ENCODE measurements at places on chromosomes 11 and 22. TPM values are rescaled to one million over a fixed set of nuclear protein-coding genes. Genes with fewer than 3 reads are reported as not detected.

The MMP8 gene
- not detected for total RNA-seq

The SCARF2 gene
- 1.8 TPM for total RNA-seq

GRCh38 chr11:68584991-68585524, 99.3 kb upstream of the GAL start:
- H3K4me1 ChIP-seq = no peaks in the 10 kb centered on the region
- DNase-seq = no peak
- H3K27me3 ChIP-seq = no peaks in the 10 kb centered on the region
- peaks cover 65% of the 10 kb centered on the region for H3K36me3 ChIP-seq
- no peak overlapping the region for H3K4me3 ChIP-seq
- H3K27ac ChIP-seq = no peak overlapping the region

The PHOX2A gene
- not detected for total RNA-seq

DNA sequence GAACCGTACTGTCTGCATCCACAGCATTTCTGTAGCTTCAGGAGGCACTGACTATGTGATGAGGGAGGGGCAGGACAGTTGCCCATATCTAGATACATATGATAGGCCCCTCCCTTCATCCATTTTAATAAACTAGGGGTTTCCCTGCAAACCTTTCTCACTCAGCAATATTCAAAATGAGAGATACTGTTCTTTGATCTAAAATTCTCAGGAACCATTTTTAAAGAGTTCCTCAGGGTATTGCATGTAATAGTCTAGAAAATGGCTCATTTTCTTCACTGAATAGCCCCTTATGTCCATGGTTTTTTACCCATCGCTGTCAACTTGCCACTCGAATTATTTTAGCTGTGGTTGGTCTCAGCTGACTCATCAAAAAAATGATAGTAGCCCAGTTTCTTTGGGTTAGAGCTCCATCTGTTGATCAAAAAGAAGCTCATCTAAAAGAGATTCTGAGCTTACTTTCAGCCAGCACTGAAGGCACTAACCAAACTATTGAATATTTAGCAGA, 37.0 kb upstream of the DNAJB7 start:
- H3K27me3 ChIP-seq = no peaks in the 10 kb centered on the region
- H3K4me1 ChIP-seq = no peaks in the 10 kb centered on the region
- H3K36me3 ChIP-seq = peaks cover 4% of the 10 kb centered on the region
- peak; percentile 69 for DNase-seq
- H3K27ac ChIP-seq = no peak overlapping the region

The TXN2 gene
- total RNA-seq = 41.5 TPM

The OR6X1 gene
- not detected for total RNA-seq

The HBD gene
- not detected for total RNA-seq

DNA sequence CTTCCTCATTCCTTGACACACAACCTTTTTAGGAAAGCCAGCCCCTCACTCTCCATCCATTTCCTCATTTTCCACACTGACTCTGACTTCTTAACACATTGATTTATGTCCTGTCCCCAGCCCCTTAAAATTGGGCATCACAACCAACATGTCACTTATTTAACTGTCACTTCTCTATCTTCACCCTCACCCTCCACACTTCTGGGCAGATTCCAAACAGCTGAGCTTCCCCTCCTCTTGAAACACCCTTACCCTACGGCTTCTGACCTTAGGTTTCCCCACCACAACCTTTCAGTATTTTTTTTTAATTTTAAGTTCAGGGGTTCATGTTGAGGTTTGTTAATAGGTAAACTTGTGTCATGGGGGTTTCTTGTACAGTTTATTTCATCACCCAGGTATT, 696.3 kb downstream of the DLG2 start:
- H3K4me3 ChIP-seq = no peak overlapping the region
- no peak for DNase-seq
- no peaks in the 10 kb centered on the region for H3K4me1 ChIP-seq
- no peaks in the 10 kb centered on the region for H3K27me3 ChIP-seq
- H3K36me3 ChIP-seq = no peaks in the 10 kb centered on the region
- no peak overlapping the region for H3K27ac ChIP-seq

The OR2D2 gene
- not detected for total RNA-seq

DNA sequence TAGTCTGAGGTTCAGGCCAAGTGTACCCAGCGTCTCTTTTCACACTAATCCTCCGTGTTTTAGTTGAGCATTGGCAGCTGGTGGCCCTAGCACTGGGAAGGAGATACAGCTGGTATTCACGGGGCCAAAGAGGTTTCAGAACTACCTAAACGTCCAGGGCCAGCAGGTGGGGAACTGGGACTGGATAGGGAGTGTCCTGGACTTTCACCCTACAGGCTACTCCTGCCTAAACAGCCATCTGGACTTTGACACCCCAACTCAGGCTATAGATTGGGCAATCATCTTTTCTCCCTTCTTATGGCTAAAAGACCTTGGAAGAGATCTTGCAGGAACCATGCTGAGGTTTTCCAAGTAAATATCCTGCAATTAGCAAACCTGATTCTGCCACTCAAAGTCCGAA, 2.8 kb downstream of the SPON1 start:
- H3K27me3 ChIP-seq = peaks cover 31% of the 10 kb centered on the region
- no peak overlapping the region for H3K27ac ChIP-seq
- DNase-seq = no peak
- no peak overlapping the region for H3K4me3 ChIP-seq
- peaks cover 17% of the 10 kb centered on the region for H3K4me1 ChIP-seq

The TBX10 gene
- total RNA-seq = not detected

The TEX12 gene
- total RNA-seq = 0.45 TPM

- no peak for DNase-seq
- no peaks in the 10 kb centered on the region for H3K36me3 ChIP-seq
- no peaks in the 10 kb centered on the region for H3K27me3 ChIP-seq
- H3K4me1 ChIP-seq = no peaks in the 10 kb centered on the region
- H3K27ac ChIP-seq = no peak overlapping the region
These were observed 87.2 kb downstream of the C11orf91 start for GRCh38 chr11:33613404-33613803.

DNA sequence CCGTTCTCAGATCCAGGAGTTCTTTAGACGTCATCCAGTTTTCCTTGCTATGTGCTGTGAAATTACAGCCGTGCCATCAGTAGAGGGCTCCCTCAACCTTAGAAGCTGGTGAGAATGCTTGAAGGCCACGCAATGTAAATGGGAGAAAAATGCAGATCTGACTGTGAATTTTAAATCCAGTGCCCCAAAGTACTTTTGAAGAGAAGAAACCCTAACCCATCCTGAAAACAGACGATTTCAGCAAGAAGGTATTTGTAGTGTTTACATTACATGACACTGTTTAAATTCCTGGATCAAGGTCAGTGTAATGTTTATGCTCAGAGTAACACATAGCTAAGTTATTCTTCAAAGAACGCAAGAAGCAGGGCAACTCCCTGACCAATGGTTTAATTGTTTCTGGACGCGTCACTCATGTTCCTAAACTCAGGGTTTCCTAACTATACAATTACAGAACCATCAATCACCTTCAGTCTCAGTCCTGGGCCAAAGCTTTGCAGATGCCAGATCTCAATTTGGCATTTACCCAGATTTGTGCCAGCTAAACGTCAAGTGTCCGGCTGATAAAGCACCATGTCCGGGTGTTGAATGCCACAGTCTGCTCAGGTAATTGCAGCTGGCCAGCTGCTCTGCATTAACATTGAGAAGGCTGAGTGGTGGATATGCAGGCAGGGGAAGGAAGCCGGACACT, 38.2 kb downstream of the ADAMTS8 start:
- no peak overlapping the region for H3K4me3 ChIP-seq
- H3K36me3 ChIP-seq = no peaks in the 10 kb centered on the region
- peak; percentile 29 for DNase-seq
- no peaks in the 10 kb centered on the region for H3K27me3 ChIP-seq

The KRTAP5-11 gene
- total RNA-seq = not detected

GRCh38 chr11:46896719-46897406, 21.5 kb downstream of the LRP4 start:
- no peaks in the 10 kb centered on the region for H3K27me3 ChIP-seq
- H3K27ac ChIP-seq = no peak overlapping the region
- H3K4me1 ChIP-seq = no peaks in the 10 kb centered on the region
- H3K4me3 ChIP-seq = no peak overlapping the region

The SERPINH1 gene
- 5.4 TPM for total RNA-seq

- H3K4me1 ChIP-seq = no peaks in the 10 kb centered on the region
- no peak overlapping the region for H3K4me3 ChIP-seq
- no peak overlapping the region for H3K27ac ChIP-seq
- peaks cover 11% of the 10 kb centered on the region for H3K27me3 ChIP-seq
These were observed 120.5 kb downstream of the CACNA1I start for GRCh38 chr22:39690881-39691605.

DNA sequence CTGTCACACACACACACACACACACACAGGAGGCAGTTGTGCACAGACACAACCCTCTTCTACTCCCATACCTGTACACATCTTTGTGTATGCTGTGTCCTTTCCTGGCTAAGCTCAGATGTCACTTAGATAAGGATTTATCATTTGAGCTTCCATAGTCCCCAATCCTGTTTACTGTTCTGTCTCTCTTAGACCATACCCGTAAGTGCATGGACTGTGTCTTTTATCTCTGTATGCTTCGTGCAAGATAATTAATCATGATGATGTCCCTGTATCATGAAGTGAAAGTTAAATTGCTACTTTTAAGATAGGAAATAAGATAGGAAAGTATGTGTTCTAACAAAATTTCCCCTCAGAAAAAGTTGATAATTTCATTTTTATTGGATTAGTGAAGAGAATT, 30.3 kb downstream of the PRMT3 start:
- H3K4me3 ChIP-seq = no peak overlapping the region
- H3K27me3 ChIP-seq = no peaks in the 10 kb centered on the region
- no peak overlapping the region for H3K27ac ChIP-seq
- peaks cover 28% of the 10 kb centered on the region for H3K36me3 ChIP-seq

The TRIM49 gene
- not detected for total RNA-seq

- H3K27me3 ChIP-seq = no peaks in the 10 kb centered on the region
- no peak overlapping the region for H3K27ac ChIP-seq
- no peak for DNase-seq
- H3K4me3 ChIP-seq = no peak overlapping the region
- H3K36me3 ChIP-seq = no peaks in the 10 kb centered on the region
These were observed 28.8 kb downstream of the CHKA start for GRCh38 chr11:68092411-68092810.

DNA sequence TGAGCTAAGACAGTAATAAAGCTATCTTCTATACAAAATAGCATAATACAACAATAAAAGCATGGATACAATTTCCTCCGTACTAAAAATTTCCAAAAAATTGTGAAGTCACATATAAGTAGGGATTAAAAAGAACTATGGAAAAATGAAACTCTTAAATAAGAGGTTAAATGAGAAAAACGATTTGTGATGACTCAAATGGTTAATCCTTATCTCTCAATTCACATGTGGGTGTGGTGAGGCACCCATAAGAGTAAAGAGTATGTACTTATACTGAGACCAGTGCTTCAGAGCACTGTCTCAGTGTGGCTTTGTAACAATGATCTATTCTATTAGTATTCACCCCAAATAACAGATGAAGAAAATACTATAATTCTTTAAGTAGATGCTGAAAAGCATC, 25.0 kb upstream of the CCDC34 start:
- no peaks in the 10 kb centered on the region for H3K36me3 ChIP-seq
- DNase-seq = no peak
- H3K27ac ChIP-seq = no peak overlapping the region
- no peak overlapping the region for H3K4me3 ChIP-seq
- no peaks in the 10 kb centered on the region for H3K27me3 ChIP-seq
- H3K4me1 ChIP-seq = no peaks in the 10 kb centered on the region

DNA sequence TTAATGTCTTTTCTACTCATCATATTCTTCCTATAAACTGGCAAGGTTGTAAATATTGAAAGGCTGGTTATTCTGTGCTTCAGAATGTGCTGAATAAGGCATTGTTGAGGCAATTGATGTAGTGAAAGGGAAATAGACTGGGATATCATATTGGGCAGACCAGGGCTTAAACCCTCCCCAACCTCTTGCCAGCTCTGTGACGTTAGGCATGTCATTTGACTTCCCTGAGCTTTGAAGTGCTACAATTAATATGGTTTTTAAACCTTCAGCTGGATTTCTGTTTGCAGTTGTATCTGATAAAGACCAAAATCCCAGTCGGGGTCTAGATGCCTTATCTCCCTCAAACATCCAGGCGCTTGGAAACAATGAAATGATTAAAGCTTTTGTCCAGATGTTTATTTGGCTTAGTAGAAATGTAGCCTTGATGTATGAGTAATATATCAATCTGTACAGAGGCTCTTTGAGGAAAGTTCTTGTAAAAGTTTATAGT, 208.1 kb downstream of the DBX1 start:
- H3K4me1 ChIP-seq = no peaks in the 10 kb centered on the region
- H3K36me3 ChIP-seq = no peaks in the 10 kb centered on the region
- H3K27ac ChIP-seq = no peak overlapping the region

DNA sequence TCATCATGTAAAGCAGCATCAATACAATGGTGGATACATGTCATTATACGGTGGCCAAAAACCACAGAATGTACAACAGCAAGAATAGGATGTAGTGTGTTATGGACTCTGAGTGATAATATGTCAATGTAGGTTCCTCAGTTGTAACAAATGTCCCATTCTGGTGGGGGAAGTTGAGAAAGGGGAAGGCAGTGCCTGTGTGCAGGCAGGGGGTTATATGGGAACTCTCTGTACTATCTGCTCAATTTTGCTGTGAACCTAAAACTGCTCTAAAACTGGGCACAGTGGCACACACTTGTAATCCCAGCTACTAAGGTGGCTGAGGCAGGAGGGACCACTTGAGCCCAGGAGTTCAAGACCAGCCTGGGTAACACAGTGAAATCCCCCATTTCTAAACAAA, 5.9 kb downstream of the CHKA start:
- no peak for DNase-seq
- no peak overlapping the region for H3K4me3 ChIP-seq
- H3K27ac ChIP-seq = no peak overlapping the region
- H3K4me1 ChIP-seq = peaks cover 11% of the 10 kb centered on the region

DNA sequence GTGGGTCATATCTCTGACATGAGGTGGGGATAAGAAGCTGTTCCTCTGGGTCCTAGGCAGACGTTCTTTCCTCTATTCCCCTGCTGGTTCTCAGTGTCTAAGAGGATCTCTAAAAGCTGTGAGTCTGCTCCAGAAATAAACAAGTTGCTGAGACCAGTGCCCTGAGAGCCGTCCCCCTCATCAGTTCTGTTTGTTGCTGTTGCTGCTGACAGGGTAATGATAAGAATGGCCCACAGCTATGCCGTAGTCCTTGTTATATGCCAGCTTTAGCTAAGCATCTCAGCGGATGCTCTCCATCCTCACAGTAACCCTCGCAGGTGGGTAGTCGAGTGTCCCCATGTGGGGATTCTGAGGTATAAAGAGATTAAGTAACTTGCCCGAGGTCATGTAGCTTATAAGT, 23.5 kb upstream of the ST14 start:
- no peak overlapping the region for H3K27ac ChIP-seq
- H3K4me1 ChIP-seq = no peaks in the 10 kb centered on the region
- no peak overlapping the region for H3K4me3 ChIP-seq
- DNase-seq = no peak

GRCh38 chr22:40529821-40530220, 106.7 kb downstream of the MRTFA start:
- DNase-seq = no peak
- H3K4me1 ChIP-seq = peaks cover 7% of the 10 kb centered on the region
- H3K27me3 ChIP-seq = no peaks in the 10 kb centered on the region
- H3K27ac ChIP-seq = no peak overlapping the region
